Fibroblast of lung (primary cell): ENCODE measurements at places on chromosomes 3 and 15.

GRCh38 chr3:105613120-105613519 lies 246.4 kb downstream of the ALCAM start:
- no peak for DNase-seq

GRCh38 chr3:163878396-163878795 lies 1199.9 kb downstream of the SI start:
- DNase-seq: no peak

GRCh38 chr3:14935592-14936345 lies 11.6 kb upstream of the NR2C2 start:
- DNase-seq: no peak

DNA sequence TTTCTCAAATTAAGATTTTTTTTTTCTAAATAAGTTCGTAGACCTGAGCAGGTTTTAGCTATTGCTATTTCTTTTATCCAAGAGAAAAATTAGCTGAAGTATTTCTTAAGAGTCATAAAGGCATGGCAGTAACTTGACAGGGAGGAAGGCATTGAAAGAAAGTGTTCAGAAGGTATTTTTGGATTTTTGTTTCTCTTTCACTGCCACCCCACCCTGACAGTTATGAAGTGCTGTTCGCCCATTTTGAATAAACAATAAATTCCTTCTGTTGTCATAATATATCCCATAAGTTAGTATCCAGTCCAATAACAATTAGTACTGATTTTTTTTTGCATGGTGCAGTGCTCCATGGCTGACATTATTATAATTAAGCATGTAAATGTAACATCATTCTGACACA lies 363.0 kb downstream of the NR2F2 start:
- DNase-seq: no peak

GRCh38 chr15:51577636-51578304 lies 44.8 kb downstream of the DMXL2 start:
- no peak for DNase-seq

GRCh38 chr3:110859993-110860392 lies 211.6 kb upstream of the NECTIN3 start:
- DNase-seq: no peak

- DNase-seq: peak; percentile 62
Measured at GRCh38 chr15:40859206-40859851, 14.7 kb downstream of the RHOV start.

DNA sequence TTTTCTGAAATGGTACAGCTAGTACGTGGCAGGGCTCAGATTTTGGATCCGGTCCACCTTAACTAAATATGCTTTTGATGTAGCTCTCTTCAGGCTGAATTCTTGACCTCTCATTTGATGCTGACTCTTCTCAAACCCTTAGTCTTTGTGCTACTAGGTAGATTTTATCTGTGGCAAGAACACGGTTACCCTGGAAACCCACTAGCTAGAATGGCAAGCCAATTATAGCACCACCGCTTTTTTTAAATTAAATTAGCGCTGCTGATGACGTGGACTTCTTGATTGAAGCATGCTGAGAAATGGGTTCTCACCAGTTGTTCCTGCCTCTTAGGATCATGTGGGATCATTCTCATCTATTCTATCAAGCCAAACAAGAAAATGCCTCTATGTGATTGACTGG lies 421.5 kb downstream of the LPP start:
- DNase-seq: no peak

DNA sequence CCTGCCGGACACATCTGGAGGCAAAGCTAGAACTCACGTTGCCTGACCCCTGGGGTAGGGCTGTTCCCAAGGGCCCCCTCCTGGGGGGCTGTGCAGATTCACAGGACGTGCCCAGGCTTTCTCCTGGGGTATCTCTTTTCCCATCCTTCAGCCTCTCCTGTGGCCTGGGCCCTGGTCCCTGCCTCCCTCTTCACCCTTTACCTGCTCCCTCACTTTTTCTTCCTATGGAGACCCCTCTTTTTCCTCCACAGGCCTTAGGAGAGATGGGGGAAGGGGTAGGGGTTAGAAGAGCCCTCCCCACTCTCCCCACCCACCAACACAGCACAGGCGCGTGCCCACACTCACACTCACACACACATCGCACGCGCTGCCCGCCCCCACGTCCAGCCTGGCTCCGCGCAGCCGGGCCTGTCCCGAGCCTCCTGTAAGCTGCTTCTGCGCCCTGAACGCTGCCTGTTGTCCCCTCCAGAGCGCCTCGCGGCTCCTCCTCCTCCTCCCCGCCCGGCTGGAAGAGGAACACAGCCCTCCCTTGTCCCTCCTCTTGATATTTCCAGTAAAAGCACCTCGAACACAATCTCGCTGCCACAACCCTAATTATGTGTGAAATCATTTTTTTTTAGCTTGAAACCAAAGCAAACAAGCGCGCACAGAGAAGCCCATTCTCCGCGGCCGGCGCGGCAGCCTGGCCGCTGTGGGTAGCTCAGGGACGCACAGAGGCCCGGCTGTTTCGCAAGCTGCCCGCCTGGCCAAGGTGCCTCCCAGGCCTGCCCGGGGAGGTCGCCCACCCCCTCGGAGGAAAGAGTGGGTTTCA lies 33.9 kb upstream of the ACAN start:
- DNase-seq: peak; percentile 32

- peak; percentile 15 for DNase-seq
Measured at GRCh38 chr3:72960812-72961518, 35.6 kb upstream of the PPP4R2 start.

DNA sequence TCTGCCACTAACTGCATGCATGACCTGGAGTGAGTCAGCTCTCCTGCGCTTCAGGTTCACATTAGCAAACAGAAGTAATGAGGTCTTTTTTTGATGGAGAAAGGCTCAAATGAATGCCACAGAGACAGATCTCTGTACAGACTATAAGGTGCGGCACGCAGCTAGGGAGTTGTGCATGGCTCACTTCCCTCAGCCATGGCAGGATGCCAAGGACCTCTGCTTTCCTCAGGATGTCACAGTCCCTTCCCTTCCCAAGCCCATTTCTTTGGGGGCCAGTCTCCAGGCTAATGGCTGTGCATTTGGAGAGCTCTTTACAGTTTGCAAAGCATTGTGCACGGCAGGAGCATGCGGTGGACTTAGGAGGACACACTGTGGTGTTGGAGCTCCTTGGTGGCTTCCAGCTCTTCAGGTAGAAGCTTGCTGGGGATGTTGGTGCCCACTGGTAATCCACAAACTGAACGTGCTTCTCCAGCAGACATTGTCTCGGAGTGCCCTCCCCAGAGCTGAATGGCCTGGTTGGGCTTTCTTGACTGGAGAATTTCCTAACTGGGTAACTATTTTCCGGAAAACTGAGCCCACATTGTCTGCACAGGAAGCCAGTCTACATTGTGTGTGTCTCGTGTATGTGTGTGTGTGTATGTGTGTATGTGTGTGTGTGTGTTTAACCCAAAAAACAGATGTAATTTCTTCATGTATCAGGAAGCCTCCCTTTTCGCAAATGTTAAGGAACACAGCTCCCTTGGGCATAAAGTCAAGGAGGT lies 172.5 kb upstream of the TLE3 start:
- DNase-seq: no peak

- DNase-seq: no peak
Measured at GRCh38 chr3:50316657-50317242, 5.8 kb downstream of the HYAL2 start.

DNA sequence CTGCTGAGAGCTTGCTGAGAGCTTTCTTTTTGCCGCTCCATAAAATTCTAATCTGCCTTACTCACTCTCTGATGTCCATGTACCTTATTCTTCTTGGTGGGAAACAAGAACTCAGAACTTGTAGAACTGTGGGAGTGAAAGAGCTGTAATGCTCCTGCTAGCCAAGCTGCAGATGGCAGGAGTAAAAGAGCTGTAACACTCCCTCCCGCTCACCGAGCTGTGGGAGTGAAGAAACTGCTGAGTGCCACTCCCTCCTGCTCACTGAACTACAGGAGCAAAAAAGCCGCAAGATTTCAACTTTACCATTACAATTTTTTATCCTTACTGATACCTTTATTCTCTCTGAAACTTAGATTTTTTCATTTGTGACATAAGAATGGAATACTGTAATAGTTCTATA lies 199.1 kb downstream of the SI start:
- no peak for DNase-seq

DNA sequence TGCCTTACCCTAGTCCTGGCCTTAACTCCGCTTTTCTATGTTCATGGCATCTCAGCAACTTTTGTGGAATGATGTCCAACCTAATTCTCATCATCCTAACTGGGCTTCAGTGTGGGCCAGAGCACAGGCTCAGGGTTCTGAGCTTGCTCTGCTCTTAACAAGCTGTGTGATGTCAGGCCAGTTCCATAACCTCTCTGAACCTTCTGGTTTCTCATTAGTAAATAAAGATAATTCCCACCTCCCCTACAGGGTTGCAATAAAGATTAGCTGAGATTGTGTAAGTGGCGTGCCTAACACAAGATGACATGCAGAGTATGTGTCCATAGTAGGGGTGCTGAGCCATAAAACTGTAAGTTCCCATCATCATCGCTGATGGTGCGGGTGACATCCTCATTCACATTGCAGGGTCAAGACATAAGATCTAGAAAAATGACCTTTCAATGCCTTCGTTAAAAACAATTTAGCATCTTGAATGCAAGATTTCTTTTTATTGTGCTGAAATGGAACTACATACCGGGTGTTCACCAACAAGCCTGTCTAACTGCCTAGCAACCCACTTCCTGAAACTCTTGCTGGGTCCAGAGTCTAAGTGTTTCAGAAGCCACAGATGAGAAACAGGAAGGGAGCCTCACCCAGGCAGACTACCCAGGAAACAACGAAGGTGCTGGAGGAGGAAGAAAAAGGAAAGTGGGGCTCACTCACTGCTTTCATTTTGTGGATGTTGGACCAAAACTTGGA lies 36.2 kb downstream of the CDCP1 start:
- no peak for DNase-seq

- no peak for DNase-seq
Measured at GRCh38 chr15:60563539-60564404, 84.8 kb upstream of the ICE2 start.

GRCh38 chr3:31167666-31168065 lies 273.2 kb upstream of the GADL1 start:
- no peak for DNase-seq

DNA sequence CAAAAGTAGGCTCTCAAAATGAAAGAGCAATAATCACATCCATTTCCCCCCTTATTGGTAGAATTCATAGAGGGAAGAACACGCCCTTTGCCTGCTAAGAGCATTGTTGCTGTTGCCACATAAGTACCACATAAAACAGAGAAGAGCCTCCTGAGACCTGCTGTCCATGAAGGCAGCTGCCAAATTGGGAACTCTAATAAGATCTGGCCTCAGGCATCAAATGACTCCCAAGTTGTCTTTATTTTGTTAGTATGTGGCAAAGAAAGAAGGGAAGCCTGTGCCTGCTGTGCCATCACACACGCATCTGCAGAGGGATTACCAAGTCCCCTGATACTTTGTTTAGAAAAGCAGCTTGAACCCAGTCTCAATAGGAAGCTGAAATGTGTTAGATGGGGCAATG lies 23.9 kb downstream of the VGLL3 start:
- DNase-seq: no peak

GRCh38 chr3:110905121-110905520 lies 166.5 kb upstream of the NECTIN3 start:
- no peak for DNase-seq

DNA sequence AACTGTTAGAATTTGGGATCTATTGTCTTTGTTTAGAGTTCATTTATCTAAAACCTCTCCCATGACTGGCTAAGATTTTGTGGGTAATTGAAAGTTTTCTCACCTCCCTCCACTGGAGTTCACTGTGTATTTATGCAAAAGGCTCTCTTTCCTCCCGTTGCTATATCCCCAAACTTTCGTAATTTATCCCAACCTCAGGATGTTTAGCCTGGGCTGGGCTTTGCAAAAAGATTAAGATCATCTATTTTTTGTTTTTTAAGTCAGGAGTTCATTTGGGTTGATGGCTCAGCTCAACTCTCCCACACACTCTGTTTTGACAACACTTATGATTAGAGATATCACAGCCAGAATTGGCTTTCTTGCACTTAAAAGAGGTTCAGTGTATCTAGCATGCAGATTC lies 27.0 kb downstream of the SUCNR1 start:
- peak; percentile 43 for DNase-seq

DNA sequence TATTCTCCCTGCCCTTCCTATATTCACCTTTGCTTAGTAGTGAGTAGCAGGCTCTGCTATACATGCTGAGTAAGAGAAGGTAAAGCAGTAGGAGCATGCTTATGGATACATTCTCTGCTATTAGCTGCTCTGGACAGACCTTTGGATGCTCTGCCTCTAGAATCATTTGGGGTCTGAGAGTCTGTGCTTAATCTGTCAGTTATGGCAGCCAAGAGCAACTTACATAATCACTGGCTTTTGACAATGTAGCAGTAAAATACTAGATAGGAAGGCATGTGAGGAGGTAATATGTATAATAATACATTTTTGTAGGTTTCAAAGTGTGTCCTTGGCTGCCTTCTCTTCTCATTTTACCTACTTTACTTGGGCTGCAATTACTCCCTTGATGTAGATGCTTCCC lies 277.7 kb downstream of the GAP43 start:
- DNase-seq: no peak

DNA sequence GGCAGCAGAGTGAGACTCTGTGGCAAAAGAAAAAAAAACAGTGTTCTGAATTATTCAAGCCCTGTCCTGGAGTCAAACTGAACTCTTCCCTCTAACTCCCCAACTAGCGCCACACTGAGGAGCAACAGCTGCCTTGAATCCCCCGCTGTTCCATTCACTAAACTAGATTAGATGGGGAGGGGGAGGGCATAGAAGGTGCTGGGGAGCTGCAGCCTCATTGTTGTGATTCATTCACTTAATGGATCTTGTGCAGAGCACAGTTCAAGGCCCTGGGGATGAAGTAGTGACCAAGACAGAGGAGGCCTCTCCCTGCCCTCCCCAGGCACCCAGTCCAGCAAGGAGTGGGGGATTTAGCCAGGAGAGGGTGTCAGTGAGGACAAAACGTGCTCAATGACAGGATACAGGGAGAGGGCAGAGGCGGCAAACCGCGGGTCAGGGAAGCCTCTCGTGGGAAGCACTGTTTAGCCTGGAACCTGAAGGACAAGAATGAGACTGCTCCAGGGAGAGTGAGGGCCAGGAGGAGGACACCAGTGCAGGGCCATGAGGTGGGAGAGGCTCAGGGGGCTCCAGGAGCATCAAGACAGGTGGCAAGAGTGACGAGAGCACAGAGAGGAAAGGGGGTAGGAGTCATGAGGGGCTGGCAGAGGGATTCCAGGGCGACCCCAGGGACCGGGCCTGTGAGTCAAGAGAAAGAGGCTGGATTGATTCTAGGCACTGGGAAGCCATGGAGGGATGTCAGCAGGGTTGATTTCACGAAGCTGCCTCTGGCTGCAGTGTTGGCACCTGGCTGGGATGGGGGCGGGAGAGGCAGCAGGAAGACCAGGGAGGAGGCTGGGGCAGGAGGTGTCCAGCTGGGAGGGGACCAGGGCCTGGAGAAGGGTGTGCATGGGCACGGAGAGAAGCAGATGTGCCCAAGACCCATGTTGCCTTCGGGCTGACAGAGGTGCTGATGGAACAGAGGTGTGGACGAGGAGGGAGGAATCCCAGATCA lies 31.4 kb downstream of the ALS2CL start:
- DNase-seq: no peak
